ENCODE measurements at places on chromosomes 3 and 15.
A peak's percentile ranks its signal among the peaks of the same experiment; 100 is the strongest.

GRCh38 chr3:128787256-128788253, 61.6 kb downstream of the RAB7A start:
- DNase-seq = no peak

- DNase-seq = no peak
These were observed 164.5 kb downstream of the THSD4 start for GRCh38 chr15:71279757-71280141.

DNA sequence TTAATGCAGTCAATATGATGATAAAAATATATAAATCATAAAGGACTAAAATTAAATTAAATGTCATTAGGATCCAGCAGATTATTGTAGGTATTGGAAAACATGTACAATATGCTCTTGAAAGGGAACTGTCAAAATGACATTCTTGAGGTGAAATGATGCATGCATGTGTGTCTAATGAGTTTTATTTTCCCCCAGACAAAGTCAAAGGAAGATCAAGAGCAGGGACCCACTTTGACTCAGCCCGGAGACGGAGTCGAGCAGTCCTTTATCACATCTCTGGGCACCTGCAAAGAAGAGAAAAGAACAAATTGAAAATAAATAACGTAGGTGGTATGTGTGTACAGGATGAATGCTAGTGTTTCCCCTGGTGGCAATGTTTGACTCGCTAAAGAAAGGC, 194.1 kb downstream of the KCNH8 start:
- no peak for DNase-seq

- no peak for DNase-seq
These were observed 22.4 kb downstream of the PAQR5 start for GRCh38 chr15:69320977-69321554.

DNA sequence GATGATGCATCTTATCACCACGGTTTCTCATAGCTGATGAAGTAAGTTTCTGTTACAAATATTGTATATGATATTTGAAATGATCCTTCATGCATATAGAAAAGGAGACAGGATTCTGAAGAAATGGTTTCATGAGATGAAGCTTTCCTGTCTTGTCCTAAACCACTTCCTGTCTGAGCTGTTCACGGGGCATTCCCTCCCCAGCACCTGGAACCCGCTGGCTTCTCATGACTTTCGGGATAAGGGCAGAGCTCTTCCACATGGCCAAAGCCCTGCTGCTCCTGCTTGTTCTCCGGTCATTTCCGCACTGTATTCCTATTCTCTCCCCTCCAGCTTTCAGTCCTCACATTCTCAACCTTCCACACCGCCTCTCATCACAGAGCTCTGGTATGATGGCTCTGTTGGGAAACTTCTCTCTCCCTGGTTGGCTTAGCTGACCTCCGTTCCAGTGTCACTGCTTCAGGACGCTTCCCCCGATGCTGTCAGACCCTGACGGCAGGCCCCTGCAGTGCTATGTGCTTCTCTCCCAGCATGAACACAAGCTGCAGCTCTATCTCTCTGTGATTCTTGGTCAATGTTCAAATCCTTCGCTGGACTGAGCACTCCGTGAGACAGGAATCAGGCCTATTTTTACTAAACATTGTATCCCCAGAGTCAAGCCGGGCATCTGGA, 86.9 kb upstream of the HERC1 start:
- no peak for DNase-seq

- DNase-seq = no peak
These were observed 262.7 kb downstream of the CHL1 start for GRCh38 chr3:459311-459670.

DNA sequence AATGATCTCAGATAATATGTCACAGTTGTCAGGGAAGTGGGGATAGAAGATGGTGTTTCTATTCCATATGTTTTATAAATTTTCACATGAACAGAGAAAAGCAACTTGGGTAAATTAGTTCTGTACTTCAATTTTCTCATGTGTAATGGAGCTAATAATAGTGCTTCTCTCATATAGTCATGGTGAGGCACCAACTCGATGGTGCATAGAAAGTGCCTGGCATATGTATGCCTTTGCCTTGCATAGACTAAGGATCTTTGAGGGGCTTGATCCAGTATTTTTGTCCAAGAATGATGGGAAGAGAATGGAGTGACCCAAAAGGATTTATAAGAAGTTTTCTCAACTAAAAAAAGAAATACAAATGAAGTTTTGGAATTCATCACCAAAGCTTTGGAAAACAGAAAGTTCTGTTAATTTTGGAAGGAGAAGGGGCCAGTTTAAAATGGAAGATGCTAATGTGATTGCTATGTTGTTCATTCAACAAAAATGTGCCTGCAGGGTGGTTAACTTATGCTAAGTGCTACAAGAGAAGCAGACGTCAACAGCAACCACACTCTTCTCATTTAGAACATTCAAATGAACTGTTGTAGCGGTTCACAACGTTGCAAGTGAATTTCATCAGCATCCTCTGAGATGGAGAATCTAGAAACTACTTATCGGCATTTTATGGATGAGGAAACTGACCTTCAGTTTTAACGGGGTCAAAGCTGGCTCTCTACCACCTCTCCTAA, 86.1 kb downstream of the RTP4 start:
- no peak for DNase-seq

- no peak for DNase-seq
These were observed 27.0 kb upstream of the APH1B start for GRCh38 chr15:63250312-63250965.

GRCh38 chr15:98408231-98408630, 240.1 kb upstream of the IGF1R start:
- DNase-seq = no peak

DNA sequence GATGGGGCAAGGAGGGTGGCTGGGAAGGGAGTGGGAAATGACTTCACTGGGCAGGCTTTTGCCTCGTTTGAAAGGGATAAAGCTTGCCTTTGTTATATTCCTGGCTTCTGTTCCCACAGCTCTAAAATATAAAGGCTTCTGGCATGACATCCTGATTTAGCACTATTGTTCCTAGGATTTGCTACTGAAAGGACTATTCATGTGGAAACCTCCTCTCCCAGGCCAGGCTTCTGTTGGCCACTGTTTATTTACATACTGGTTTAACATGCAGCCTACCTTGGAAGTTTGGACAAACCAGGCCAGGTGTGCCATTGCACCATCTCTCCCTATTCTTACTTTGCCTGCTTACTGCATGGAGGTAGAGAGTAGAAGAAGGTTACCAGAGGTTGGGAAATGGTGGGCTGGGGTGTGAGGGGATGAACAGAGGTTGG, 2.4 kb upstream of the LMCD1 start:
- no peak for DNase-seq

GRCh38 chr15:74045184-74045583, 37.2 kb downstream of the GOLGA6A start:
- DNase-seq = no peak

DNA sequence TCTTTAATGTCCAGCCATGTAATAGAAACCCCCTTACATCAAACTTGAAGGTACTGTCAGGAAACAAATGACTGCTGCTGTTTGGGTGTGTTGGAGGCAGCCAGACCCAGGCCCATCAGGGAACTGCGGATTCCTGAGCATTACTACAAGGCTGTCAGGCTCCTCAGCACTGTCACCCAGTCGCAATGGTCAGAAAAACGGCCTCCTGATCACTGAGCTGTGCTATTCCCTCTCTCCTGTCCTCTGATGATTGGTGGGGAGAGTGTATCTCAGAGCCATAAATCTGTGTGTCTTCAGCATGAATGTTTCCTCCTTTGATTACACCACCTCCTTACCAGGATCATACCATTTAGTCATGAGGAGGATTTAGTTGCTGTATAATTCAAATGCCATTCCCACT, 135.2 kb upstream of the GADL1 start:
- no peak for DNase-seq

DNA sequence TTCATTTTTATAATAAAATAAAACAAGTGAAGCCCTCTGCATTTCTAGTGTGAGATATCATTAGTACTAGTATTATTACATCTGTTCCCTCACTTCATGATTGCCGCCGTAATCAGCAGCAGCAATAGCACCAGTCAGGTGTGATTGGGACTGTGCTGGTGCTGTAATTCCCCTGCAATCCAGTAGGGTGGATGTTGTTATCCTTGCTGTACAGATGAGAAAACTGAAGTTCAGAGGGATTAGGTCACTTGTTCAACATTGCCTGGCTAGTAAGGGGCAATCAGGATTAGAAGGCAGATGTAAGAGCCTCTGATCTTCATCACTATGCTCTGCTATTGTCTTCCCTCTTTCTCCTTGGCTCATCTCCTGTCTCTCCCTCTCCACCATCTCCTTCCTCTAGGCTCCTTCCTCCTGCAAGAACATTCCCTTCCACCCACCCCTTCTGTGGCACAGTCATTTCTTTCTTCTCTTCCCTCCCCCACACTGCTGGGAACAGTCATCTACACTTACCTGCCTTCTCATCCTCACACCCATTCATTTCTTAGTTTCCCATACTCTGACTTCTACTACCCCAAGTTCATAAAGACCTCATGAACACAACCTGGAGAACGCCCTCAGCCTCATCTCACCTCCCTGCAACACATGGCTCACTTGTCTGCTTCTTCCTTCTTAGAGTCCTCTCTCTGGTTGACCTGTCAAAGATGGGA, 29.7 kb downstream of the CRYGS start:
- DNase-seq = no peak

DNA sequence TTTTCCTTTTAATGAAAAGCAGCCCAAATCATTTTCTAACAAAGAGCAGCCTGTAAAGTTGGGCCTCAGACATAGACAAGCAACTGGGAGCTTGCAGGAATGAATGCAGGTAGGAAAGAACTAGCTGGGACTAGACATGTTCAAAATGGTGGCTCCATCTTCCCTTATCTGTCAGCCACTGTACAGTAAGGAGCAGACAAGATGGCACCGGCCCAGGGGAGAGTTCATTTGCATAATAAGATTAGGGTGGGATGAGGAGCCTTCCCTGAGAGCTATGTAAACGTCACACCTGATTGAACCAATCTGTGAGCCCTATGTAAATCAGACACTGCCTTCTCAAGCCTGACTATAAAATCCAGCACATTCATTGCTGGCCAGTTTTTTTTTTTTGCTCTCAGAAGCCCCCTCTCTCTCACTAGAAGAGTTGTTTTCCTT, 59.7 kb upstream of the GK5 start:
- no peak for DNase-seq

DNA sequence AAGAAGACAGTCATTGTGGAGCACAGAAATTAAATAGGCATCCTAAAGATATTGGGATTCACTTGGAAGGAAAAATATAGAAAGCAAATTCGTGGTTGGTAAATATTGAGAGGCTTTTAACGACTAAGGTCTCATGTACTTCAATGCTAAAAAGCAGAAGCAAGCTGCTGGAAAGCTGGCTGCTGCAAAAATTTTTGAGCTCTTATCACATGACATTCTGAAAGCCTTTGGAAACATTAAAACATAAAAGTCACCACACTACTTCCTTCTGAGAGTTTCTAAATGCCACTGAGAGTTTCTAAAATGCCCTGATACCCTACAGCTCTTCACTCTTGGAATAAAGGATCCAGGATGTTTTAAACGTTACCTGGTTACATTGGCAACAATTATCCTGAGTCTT, 39.0 kb upstream of the CBLB start:
- no peak for DNase-seq

- no peak for DNase-seq
These were observed 195.6 kb downstream of the TCF12 start for GRCh38 chr15:57114070-57114469.

DNA sequence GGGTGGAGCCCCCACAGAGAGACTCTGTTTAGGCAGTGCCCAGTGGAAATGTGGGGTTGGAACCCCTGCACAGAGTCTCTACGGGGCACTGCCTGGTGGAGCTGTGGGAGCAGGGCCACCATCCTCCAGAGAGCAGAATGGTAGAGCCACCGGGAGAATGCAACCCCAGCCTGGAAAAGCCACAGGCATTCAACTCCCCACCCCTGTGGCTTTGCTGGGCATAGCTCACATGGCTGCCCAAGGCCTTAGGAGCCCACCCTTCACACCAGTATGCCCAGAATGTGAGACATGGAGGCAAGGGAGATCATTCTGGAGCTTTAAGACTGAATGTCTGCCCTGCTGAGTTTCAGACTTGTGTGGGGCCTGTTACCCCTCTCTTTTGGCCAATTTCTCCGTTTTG, 19.0 kb upstream of the CHCHD6 start:
- DNase-seq = no peak

DNA sequence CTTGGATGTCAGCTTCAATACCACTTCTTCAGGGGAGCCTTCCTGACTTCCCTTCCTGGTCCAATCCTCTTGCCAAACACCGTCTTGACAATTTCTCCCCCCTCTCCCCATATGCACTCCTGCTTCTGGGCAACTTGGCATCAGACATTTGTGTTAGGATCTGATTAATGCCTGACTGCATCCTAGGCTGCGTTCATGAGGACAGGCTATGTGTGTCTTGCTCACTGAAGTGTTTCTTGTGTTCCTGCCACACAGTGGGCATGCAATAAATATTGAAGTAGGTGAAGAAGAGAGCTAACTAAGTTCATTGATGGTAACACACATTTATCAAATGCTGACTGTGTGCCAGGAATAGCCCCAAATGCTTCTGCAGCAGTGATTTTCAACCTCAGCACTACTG, 36.4 kb upstream of the WNT5A start:
- no peak for DNase-seq

- no peak for DNase-seq
These were observed 20.5 kb downstream of the BOC start for GRCh38 chr3:113231827-113232253.

DNA sequence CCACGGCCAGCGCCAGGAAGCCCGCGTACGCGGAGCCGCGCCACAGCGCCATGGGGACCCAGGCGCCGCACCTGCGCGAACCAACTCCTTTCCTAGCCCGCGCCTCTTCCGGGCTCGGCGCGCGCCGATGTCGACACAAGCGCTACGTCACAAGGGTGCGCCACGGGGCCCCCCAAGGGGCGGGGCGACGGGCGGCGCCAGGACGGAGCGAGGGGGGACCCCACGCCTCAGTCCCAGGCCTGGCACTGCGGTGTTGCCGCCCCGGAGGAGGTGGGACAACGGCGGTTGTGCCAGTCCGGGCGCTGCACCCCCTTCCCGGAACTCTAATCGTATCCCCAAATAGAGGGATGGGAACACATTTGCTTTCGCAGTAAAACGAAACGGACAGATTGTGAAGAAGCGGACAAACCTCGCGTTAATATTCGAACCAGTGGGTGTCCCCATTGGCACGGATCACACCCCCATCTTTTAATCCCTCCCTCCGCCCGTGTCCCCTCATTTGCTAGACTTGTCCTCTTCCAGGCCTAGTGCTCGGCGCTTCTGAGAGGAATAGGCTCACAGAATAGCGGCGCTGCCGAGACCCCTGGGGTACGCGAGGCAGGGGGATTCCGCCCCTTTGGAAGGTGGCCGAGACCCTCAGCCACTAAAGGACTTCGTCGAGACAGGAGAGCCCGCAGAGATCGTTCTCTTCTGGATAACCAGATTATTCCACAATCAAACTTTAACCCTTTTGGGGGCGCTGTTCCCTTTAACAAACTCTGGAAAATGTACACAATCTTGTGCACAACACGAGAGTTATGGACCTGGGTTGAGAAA, at the start of gene ADPGK:
TSS of gene ADPGK (minus strand) at position 119 of the 816 bp plus-strand sequence. CDS start at position 52, 67 bp downstream.
- DNase-seq = peak; percentile 92

DNA sequence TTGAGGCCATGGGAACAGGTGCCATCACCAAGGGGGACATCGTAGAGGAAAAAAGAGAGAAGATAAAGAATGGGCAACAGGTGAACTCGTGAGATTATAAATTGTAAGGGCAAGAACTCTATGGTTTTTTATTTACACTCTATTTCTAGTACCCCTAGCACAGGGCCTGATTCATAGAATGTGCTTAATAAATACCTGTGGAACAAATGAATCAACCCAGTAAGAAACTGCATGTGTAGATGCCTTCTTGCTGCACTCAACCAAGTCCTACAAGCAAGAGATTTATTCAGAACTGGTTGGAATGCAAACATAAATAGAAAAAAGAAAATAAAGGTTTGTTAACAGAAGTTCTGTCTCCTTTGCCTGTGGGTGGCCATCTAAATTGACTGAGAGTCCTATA, 18.7 kb upstream of the KPNA1 start:
- DNase-seq = no peak

GRCh38 chr3:32703491-32703972, 18.5 kb downstream of the CNOT10 start:
- DNase-seq = no peak
